ENCODE measurements at places on chromosomes 12 and 14.

DNA sequence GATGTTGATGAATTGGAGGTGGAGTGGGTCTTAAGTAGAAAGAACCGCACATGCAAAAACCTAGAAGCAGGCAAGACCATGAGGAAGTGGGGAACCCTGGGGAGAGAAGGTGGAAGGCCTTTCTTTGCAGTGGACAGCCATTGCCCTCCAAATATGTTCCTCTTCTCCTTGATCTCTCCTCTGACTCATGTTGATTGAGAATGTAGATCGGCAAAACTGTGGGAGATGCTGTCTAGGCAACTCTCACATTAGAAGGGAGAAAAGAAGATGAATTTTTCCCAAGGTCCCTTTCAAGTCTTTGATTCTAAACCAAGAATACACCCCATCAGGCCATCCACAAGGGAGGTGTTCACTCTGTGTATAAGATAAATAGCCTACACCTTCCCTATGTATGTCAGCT is 257.5 kb downstream of the MSRB3 start:
- DNase-seq = no peak

DNA sequence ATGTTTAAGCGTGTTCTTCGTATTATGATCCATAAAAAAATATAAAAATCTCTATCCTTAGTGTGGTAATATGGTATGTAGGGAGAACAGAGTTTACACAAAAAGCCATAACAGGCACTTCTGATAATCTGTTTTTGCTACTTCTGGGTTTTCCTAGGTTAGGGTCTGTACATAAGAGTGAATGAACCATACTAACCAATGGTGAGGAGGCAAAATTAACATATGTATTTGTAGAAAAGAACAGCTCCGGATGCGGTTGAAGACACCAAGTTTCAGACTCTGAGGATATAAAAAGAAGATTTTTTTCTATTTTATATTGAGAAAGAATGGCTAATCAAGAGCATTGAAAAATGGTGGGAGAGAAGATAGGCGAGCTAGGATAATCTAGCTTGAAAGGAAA is 40.2 kb upstream of the PPP1R12A start:
- no peak for DNase-seq

DNA sequence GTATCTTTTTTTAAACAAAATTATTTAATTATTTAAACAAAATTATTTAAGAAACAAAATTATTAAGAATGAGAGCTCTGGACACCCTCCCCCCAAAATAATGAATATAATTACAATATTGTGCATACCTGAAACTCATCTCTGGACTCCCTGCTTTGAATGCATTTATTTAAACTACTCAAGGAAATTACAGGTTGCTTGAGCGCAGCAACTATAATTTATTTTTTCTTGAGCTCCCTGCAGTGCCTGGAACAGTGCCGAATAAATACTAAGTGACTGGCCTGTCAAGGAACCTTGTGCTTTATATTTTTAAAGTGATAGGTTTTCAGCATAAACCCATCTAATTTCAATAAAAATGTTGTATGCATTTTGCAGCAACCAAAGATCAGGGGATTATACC is 93.9 kb downstream of the KCNC2 start:
- no peak for DNase-seq

DNA sequence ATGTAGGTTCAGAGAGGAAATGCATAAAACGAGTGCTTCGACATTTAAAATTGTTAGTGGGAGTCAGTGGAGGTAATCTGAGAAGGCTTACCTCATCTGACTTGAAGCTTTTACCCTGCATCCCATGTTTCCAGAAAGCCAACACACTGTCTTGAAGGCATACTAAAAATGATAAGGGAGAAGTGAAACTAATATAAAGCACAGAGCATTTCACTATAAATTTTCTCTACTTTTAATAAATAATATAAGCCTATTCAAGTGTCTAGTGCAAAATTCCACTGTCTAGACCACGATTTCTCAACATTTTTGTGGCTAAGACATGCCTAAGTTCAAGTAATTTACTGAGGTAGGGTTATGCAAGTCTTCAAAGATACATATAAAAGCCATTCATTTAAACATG is 29.1 kb upstream of the CDKL1 start:
- DNase-seq = no peak

- no peak for DNase-seq
Measured at GRCh38 chr14:54348923-54349620, 47.7 kb upstream of the CDKN3 start.

GRCh38 chr14:31947680-31948595 is 129.2 kb upstream of the ARHGAP5 start:
- DNase-seq = no peak

DNA sequence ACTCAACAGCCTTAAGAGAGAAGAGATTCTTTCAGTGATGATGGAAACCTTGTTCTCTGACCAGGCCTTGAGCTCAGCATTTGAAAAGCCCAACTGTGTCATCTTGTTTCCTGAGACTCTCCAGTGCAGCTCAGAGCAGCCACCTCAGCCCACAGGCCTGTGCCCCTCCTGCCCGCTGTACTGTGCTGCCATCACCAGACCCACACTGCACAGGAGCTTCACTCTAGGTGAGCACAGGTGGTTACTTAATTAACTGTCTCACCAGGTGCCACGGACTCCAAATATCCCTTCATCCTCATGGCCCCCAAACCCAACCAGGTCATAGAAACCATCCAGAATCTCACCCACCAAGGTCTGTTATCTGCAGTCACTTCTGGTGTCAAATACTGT is 51.3 kb downstream of the JAG2 start:
- DNase-seq = no peak

DNA sequence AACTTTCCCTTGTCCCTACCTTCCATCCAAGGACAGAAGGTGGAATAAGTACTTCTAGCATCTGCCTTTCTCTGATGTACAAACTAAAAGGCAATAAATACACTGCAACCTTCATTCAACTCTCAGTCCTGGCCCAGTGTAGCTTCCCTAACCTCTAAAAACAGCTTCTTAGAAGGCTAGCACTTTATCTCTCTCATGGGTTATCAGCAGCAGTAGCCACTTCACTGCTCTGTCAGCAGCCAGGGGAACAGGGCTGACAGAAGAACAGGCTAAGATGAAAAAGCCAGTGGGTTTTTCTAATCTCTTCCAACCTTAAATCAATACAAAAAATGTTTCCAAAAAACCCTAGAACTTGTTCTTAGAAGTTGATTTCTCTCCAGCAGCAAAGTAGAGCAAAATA is 13.2 kb downstream of the BAZ2A start:
- DNase-seq = no peak

DNA sequence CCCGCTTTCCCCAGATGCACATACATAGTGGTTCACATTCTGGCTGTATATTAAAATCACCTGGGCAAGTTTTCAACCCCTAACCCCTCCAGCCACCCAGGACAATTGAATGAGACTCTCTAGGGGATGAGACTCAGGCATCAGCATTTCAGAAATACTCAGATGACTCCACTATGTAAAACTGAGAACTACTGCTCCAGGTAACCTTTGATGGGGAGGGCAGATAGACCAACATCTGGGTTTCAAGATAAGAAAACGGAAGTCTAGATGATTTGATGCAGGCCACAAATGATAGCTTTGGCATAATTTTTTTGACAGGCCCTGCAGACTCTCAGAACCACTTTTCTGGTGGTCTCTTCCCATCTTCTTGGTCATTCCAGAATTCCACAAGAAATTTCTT is 341.1 kb downstream of the EMP1 start:
- DNase-seq = no peak

GRCh38 chr14:68216079-68216478 is 396.5 kb downstream of the RAD51B start:
- no peak for DNase-seq

- DNase-seq = no peak
Measured at GRCh38 chr14:34103176-34103575, 152.3 kb upstream of the EGLN3 start.

- DNase-seq = no peak
Measured at GRCh38 chr14:71022939-71023338, 115.7 kb downstream of the PCNX1 start.

GRCh38 chr12:57187222-57188089 is 29.1 kb upstream of the NXPH4 start:
- DNase-seq = no peak

DNA sequence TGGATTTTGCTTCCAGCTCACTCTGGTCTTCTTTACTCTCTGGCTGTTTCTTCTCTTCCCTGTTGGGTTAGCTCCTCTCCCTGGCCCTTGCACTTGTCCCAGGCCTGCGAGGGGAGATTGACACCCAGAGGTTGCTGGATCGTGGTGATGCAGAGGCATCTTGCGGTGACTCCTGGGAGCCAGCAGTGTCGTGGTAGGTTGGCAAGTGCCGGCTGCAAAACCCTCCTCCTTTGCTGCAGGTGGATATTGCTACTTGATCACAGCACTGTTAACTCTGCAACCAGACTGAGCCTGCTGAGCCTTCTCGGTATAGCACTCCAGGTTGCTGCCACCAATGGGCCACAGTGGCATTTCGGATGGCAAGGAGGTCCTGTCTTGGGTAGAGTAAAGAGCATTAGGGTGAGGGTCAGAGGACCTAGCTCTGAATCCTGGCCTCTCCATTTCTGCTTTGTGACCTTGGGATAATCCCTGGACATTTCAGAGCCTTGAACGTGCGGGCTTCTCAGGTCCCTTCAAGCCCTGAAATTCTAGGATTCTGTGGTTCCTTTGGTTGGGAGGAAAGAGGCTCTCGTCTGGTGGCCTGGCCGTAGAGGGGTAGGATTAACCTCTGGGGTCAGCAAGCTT is 87.4 kb downstream of the TSPAN9 start:
- no peak for DNase-seq

- DNase-seq = no peak
Measured at GRCh38 chr12:79274501-79275064, 410.0 kb downstream of the SYT1 start.

- no peak for DNase-seq
Measured at GRCh38 chr14:75832621-75833297, 149.0 kb downstream of the TGFB3 start.

DNA sequence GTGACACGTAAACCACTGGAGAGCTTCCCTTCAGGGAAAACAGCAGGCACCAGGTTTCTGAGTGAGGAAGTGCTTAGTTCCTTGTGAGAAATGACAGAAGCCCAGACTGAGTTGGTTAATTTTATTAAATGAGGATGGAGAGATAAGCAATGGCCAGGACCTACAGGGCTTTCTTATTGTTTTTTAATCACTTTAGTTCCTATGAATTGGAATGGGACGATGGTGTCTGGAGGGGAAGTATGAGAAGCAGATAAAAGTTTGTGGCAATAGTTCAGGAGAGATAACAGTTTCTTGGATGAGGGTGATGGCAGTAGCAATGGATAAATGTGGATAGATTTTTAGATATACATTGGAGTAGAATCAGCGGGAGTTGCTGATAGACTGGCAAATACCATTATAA is 86.5 kb upstream of the PTPRR start:
- no peak for DNase-seq

DNA sequence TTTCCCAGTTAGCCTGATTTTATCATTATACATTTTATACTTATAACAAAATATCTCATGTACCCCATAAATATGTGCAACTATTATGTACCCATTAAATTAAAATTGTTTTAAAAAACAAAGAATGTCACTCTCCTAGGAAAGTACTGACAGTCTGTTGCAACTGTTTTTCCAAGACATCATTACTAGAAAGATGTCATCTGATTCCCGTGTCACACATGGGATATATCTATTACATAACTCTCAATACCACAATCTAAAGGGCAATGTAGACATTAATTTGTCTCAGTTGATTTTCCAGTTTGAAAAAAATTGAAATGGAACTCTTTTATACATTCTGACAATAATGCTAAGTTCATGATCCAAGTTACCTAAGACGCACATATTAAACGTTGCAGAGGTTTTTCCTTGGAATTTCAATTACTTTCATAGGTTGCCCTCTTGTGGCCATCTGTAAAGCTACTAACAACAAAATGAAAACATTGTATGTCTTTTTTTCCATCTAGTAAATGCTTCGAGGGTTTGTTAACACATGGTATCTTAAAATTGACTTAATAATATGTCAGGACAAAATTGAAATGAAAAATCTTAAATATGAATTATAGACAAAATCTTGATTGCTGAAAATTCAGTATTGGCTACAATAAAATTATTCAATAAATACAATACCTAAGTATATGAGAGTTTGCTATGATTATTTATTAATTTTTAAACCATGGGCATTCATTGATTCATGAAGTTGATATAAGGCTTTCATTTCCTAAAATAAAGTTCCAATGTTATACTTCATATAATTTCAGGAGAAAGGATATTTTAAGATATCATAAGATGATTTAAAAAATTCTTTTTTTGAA is 131.6 kb downstream of the PPFIA2 start:
- no peak for DNase-seq

- DNase-seq = no peak
Measured at GRCh38 chr12:20457582-20457981, 89.2 kb downstream of the PDE3A start.

DNA sequence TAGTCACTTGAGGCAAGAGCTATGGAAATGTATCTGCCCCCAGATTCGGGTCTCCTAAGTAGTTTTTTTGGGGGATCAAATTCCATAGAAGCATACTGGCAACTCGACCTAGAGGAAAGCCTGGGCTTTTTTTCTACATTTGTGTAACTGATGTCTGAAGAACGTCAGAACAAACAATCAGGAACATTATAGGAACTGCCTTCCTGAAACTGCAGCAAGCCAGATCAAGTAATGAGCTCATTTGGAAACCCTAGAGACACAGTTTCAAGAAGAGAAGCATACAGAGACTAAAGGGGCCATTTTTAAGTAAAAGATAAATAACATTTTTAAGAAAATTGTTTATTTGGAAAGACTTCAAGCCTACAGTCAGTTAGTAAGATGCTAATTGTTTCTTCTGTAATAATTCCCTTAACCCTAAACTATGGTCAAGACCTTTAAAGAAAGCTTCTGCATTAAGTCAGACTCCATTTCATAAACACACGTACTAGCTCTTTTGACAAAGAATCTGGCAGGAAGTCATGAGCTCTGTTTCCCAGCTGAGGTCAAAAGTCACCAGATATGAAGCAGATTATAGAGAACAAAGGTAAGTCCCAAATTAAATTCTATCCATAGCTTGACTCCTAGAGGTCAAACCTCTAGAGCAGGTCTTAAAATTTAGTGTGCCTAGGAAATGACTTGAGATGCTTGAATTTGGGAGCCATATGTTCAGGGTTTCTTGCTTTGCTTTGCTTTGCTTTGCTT is 112.8 kb downstream of the EGLN3 start:
- DNase-seq = no peak

DNA sequence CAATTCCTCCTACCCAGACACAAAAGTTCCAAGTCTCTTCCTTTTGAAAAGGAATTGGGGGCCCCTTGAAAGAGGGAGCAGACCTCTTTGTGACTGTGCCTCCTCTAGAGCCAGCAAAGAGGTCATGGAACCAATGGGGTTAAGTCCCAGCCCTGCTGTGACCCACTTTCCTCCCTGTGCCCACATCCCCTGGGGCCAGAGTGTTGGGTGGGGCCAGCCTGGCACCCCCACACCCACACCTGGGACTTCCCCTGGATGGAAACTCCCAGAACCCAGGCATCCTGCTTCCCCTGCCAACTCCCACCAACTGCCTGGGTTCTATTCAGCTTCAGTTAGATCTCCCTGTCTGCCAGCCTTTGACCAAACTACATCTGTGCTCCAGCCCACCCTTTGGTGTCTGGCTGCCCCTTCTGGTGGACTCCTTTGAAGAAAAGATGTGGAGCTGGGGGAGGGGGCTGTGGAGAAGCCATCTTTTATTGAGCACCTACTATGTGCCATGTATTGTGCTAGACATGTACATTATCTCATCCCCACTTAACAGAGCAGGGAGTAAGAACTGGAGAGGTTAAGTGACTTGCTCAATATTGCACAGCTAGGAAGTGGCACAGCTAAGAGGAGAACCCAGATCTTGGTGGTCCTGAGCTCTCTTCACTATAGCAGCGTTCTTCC is 4.6 kb upstream of the RARG start:
- DNase-seq = peak; percentile 68
